ENCODE measurements at places on chromosomes 13 and 19. TPM values are rescaled to one million over a fixed set of nuclear protein-coding genes. Genes with fewer than 3 reads are reported as not detected.

GRCh38 chr19:49741210-49741844 lies 21.8 kb downstream of the TSKS start:
- no peak for DNase-seq
- no peaks in the 10 kb centered on the region for H3K36me3 ChIP-seq
- no peak overlapping the region for H3K27ac ChIP-seq
- no peaks in the 10 kb centered on the region for H3K4me1 ChIP-seq
- no peak overlapping the region for H3K4me3 ChIP-seq

The MAP3K10 gene
- 66.9 TPM for total RNA-seq

DNA sequence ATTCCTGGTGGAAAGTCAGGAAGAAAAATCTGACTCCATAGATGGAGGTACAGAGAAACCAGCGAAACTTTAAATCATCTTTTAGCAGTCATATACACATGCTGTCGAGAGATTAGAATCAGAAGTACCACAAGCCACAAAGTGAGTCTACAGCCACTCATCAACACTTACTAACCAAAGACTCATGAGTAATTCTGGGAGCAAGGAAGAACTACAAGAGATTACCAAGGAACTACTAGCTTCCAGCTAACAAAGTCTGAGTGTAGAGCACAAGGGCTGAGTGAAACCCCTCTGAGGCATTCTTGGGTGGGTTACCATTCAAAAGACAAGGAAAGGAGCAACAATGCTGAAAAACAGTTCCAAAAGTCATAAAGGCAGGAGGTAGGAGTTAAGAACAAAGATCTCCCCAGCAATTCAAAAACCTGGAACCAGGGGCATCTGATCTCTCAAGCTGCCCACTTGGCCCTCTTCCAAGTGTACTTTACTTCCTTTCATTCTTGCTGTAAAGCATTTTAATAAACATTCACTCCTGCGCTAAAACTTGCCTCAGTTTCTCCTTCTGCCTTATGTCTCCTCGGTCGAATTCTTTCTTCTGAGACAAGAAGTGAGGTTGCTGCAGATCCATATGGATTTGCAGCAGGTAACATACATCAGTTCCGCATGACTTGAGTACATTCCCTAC lies 13.0 kb downstream of the RBM26 start:
- no peak for DNase-seq
- peaks cover 19% of the 10 kb centered on the region for H3K4me1 ChIP-seq
- H3K4me3 ChIP-seq = no peak overlapping the region
- H3K36me3 ChIP-seq = peaks cover 17% of the 10 kb centered on the region
- H3K27me3 ChIP-seq = no peaks in the 10 kb centered on the region

DNA sequence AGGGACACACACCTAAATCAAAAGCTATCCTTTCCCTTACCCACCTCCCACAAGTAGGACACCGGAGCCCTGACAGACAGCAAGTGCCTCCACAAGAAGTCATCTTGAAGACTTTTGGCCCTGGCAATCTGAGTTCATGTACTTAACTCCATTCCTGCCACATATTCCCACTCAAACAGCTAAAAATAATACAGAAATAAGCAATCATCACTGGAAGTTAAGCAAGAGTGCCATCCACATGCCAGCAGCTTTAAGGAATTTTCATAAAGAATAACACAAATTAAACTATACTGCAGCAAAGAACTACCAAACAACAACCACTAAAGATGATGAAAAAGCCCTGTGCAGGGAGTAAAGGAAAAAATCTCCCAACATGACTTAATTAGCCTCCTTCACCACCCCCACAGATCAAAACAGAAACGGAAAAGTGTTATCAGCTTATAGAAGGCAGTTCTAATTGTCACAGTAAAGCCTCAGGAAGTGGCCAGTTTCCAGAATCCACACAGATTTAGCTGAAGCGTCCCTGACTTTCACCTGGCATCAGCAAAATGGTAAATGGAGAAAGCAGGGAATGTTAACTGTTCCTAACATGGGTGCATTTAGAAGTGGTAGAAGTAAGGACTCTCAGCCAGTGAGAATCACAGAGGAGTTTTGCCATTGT lies 343.9 kb downstream of the TBC1D4 start:
- peaks cover 33% of the 10 kb centered on the region for H3K36me3 ChIP-seq
- no peak overlapping the region for H3K4me3 ChIP-seq
- no peak overlapping the region for H3K27ac ChIP-seq
- no peaks in the 10 kb centered on the region for H3K4me1 ChIP-seq
- peaks cover 2% of the 10 kb centered on the region for H3K27me3 ChIP-seq

The PINLYP gene
- total RNA-seq = 0.96 TPM

The TNNI3 gene
- total RNA-seq = 3.3 TPM

The MCEMP1 gene
- not detected for total RNA-seq

DNA sequence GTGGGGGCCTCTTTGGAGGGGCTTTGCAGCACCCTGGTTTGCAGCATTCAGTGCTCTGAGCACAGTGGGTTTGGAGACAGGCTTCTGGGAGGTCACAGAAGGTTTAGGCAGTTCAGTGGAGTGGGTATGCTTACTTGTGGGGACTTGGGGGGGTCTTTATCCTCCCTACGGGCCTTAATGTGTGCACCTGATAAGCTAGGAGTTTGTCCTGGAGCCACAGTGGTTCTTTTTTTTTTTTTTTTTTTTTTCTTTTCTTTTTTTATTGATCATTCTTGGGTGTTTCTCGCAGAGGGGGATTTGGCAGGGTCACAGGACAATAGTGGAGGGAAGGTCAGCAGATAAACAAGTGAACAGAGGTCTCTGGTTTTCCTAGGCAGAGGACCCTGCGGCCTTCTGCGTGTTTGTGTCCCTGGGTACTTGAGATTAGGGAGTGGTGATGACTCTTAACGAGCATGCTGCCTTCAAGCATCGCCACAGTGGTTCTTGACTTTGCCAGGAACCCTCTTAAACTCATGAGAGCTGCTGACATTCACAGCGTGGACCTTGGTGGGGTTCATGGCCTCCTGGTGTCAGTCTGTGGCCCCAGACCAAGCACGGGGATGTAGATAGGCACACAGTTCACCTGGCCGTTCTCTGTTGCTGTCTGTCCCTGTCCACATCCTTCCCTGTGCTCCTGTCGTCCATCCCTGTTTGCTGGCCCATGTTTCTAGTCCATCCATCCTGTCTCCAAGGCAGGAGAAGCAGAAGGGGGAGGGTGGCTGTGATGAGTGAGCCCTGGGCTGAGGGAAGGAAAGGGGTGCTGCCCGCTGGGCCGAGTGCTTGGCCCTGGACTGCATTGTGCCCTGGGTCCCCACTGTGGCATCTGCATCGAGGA lies 2.7 kb downstream of the EGLN2 start:
- no peaks in the 10 kb centered on the region for H3K36me3 ChIP-seq
- peaks cover 10% of the 10 kb centered on the region for H3K27me3 ChIP-seq
- peak overlapping the region; percentile 20 for H3K27ac ChIP-seq
- DNase-seq = no peak
- H3K4me3 ChIP-seq = peak overlapping the region; percentile 91

DNA sequence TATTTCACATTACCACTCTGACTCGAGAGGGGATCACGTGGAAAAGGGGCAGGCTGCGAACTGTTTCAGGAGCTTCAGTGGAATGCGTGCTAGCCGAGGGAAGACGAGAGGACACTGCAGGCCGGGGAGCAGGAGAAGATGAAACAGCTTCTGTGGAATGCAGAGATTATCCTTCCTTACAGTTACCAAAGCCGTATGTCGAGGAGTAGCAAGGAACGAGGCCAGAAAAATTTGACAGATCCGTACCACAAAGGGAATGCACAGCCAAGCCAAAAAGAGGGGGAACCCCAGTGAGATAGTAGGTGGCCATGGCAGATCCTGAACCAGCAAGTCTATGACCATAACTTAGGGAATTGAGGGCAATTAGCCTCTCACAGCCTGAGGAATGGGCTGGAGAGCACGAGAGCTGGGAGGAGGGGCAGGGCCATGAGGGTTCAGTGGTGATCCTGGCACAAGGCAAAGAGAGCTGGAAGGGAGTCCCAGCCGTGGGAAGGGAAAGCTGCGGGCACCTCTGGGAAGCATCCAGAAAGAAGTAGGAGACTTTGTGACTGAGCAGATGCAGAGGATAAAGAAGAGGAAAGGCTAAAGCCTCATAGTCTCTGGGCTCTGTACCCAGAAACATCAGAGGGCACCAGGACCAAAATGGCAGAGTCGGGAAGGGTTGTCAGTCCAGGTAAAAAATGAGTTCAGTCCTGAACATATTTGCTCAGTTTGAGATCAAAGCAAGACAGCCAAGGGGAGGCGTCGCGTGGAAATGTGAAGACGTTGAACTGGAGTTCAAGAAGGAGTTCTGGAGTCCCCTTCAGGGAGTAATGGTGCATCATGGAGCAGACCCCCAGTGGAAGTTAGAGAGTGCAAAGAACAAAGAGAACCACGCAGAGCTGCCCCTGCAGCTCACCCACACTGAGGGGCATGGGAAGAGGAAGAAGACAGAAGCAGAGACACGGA lies 5.1 kb downstream of the COL4A1 start:
- DNase-seq = no peak
- H3K4me1 ChIP-seq = peaks cover 29% of the 10 kb centered on the region
- H3K27me3 ChIP-seq = peaks cover 11% of the 10 kb centered on the region

Data from glutamatergic neuron (in vitro differentiated cells).